T-cell (primary cell): ENCODE measurements at places on chromosomes 4 and X. TPM values are rescaled to one million over a fixed set of nuclear protein-coding genes. Genes with fewer than 3 reads are reported as not detected.
A peak's percentile ranks its signal among the peaks of the same experiment; 100 is the strongest.

TKTL2 gene
- total RNA-seq, result not detected

GRCh38 chrX:150813922-150814321 is 84.5 kb downstream of the CD99L2 start:
- DNase-seq, result no peak

GRCh38 chrX:155148724-155149537 is 67.3 kb upstream of the VBP1 start:
- peak; percentile 25 for DNase-seq

DNA sequence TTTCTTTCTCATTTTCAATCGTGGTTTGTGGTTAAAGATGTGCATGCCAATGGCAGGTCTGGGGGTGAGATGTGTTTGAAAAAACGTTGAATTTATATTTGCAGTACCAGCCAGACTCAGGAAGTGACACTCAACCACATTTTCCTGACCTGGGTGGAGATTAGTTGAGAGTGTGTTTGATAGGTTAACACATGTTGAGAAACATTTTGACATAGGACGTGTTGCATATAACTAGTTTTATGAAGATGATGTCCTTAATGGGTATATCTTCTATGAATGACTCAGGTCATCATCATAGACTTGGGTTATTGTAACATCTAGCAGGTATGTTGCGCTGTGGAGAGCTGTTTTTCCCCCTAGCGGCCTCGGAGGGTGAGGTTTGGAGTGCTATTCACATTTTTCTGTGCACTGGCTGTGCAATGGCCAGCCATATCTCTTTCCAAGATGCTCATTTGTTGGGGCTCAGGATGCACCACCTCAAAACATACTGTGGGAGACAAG is 21.7 kb upstream of the CD38 start:
- DNase-seq, result peak; percentile 62

- DNase-seq, result no peak
These were observed 219.2 kb upstream of the FAT1 start for GRCh38 chr4:186942758-186943377.

GRCh38 chr4:138938366-138938690 is 77.3 kb upstream of the NOCT start:
- DNase-seq, result no peak

- DNase-seq, result no peak
These were observed 8.3 kb upstream of the SLC10A6 start for GRCh38 chr4:86857341-86858052.

- DNase-seq, result no peak
These were observed 19.6 kb downstream of the ZNF330 start for GRCh38 chr4:141240259-141240658.
